ENCODE measurements at places on chromosomes 3 and 15.

- DNase-seq, result no peak
These were observed 494.7 kb upstream of the NECTIN3 start for GRCh38 chr3:110576960-110577359.

- no peak for DNase-seq
These were observed 228.1 kb downstream of the ADAMTS9 start for GRCh38 chr3:64459711-64460110.

DNA sequence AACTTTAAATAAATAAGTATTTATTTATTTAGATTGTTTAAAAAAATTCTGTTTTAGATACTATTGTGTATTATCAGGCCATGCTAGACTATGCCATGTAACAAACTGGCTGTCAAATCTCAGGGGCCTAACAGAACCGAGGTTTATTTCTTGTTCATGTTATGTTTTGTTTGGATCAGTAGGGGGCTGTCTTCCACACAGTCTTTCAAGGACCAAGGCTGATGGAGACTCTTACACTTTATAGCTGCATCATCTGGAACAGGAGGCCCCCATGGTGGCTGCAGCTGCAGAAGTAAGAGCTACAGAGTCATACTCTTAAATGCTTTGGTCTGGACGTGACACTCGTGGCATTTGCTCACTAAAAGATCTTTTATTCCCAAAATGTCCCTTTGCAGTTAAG lies 33.0 kb upstream of the ARL14 start:
- no peak for DNase-seq

- no peak for DNase-seq
These were observed 115.7 kb downstream of the ZNF280D start for GRCh38 chr15:56617628-56618027.

- no peak for DNase-seq
These were observed 51.1 kb downstream of the SYNM start for GRCh38 chr15:99155961-99156443.

DNA sequence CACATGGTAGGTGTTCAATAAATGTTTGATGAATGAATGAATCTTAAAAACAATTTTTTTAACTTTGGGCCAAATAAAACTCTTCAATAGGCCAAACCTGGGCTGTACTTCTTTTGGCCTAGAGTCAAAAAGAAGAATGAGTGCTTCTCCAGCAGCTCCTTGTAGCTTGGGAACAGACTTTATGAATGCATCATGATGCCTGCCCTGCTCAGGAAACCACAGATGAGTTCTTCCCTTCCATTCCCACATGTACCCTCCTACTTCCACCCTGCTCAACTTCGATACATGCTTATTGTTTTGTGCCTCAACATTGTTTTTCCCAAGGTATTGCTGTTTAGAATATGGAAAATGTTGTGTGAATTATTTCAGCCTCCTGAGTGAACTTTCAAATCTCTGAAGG lies 87.0 kb downstream of the FILIP1L start:
- DNase-seq, result no peak

DNA sequence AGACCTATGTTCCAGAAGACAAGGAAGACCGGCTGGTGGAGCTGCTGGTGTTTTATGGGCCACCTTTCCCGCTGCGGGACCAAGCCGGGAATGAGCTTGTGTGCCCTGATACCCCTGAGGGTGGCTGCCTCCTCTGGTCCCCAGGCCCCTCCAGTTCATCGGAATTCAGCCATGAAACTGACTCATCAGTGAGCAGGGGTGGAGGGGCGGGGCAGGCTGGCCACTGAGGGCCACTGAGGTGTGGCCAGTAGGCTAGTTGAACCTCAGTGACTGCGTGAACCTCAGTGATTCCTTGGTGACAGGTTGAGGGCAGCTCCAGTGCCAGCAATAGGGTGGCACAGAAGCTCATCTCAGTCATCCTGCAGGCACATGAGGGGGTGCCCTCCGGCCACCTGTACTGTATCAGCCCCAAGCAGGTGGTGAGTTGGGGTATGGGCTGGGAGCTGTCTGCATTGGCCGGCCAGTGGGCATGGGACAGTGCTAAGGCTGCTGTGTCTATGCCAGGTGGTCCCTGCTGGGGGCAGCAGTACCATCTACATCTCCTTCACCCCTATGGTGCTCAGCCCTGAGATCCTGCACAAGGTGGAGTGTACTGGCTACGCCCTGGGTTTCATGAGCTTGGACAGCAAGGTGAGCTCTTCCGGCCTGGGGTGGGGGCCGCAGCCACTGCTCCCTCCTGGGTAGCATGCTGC lies 20.3 kb downstream of the ACAA1 start:
- DNase-seq, result no peak

DNA sequence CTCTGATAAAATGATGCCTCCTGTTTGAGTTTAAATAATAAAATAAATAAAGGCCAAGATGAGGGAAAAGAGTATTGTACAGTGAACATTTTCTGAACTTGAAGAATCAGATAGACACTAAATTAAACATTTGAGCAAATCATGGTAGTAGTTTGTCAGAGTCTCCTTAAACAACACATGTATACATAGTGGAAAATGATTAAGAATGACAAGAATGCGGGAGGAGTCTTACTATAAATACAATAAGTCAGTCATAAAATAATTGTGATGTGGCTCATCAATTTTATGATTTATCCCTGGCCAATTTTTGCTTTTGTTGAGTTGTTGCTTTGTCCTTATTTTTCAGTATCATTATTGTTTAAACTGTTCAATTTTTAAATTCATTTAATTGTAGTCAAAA lies 158.0 kb upstream of the TMC3 start:
- DNase-seq, result no peak

GRCh38 chr3:105629718-105630117 lies 239.1 kb downstream of the CBLB start:
- DNase-seq, result no peak

- no peak for DNase-seq
These were observed 9.1 kb upstream of the NCKIPSD start for GRCh38 chr3:48694610-48695392.

GRCh38 chr15:48176112-48176511 lies 2.0 kb downstream of the MYEF2 start:
- DNase-seq, result no peak

- no peak for DNase-seq
These were observed 518.8 kb downstream of the MECOM start for GRCh38 chr3:169144731-169145130.
